ENCODE measurements at places on chromosomes 3 and 15.

DNA sequence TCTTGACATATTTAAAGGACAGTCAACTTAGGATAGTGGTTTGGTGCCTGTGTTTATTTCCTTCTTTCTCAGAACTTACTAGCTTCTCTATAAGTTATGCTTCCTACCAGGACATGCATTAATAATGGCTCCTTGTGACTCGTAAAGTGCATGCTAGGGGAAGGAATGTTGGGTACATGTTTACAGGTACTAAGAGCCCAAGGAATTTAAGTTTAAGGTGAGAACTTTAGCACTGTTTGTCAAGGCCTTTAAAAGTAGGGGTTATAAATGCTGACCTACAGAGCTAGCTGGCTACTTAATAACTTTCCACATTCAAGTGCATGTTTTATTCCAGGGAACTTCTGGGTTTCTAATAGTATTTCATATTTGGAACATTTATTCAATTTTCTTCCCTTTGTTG lies at the start of gene TMEM207:
TSS of gene TMEM207 (minus strand) at position 101 of the 400 bp plus-strand sequence. CDS start at position 9, 92 bp downstream.
- DNase-seq, result no peak

DNA sequence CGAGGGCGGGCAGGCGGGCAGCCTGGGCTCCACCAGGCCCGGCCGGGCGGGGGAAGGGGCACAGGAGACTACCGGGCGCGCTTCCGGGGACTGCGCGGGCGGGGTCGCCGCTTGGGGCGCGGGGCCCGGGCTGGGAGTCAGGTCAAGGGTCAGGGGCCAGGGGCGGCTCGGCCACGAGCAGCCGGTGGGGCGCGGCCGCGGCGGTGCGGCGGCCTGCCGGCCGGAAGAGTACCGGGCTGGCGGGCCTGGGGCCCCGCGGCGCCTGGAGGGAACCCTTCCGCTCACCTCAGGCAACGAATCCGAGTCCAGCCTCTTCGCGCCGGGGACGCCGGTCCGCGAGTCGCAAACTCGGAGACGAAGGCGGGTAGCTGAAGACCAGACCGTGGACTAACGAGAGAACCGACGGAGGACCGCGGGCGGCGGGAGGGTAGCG lies 225 bp downstream of the RHOA start:
- DNase-seq, result no peak

DNA sequence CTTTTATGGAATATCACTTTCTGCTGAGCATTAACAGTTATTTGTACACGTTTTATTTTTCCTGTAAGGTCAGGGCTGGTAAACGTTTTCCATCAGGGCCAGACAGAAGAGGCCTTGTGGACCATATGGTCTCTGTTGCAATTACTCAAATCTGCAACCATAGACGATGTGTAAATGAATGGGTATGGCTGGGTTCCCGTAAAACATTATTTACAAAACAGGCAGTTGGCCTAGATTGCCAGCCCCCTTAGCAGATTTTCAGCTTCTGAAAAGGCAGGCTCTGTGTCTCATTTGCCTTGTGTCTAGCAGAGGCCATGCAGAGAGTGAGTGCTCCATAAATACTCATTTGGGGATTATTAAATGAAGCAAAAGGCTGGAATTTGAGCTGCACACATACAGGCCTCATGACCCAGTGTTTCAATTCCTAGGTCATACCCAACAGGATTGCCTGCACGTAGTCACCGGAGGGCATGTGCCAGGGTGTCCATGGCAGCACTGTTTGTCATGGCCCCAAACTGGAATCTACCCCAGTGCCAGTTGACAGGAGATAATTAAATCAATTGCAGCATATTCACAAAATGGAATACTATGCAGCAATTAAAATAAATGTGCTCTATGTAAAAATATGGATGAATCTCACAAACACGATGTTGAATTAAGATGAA lies 51.3 kb downstream of the GPD1L start:
- no peak for DNase-seq

DNA sequence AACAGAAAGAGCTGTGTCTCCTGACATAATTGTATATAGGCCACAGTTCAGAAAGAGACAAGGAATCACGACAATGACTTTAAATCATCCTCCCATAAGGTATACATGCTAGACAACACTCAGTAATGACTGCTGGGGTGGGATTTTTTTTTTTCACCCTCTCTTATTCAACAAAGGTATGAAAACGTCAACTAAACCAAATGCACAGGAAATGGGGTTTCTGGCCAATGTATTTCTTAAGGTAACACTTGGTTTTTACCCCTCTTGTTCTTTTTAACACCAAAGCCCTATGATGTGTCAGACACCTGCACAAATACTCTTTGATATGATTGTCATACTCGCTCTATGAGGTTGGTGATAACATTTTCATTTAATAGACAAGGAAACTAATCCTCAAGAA lies 78.3 kb downstream of the MCF2L2 start:
- no peak for DNase-seq
